Pancreas (tissue), 10 donors: ENCODE measurements at places on chromosomes 5 and 9.

GRCh38 chr9:122346478-122347347 is 24.1 kb upstream of the PTGS1 start:
- peak; percentile 21 for DNase-seq

- DNase-seq, result peak; percentile 76
Measured at GRCh38 chr5:10310066-10310779, 2.5 kb upstream of the CMBL start.

- DNase-seq, result peak; percentile 23
Measured at GRCh38 chr5:61809651-61810050, 477.6 kb downstream of the ZSWIM6 start.

DNA sequence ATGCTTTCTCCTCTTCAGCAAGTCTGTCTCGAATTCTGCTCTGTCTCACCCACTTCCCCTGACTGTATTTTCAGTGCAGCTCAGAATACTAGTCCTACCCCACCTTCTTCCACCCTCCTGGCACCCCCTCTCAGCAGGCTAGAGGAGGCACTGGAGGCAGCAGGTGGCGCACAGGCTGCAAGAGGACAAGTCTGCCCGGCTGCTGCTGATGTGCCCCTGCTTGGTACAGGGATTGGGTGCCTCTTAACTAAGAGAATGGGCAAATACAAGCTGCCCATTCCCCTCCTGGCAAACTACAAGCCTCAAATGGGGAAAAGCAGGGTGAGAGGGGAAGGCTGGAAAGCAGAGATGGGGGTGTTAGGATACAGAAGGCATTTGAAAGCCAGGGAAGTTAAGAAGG is 5.1 kb downstream of the TLN1 start:
- DNase-seq, result no peak

DNA sequence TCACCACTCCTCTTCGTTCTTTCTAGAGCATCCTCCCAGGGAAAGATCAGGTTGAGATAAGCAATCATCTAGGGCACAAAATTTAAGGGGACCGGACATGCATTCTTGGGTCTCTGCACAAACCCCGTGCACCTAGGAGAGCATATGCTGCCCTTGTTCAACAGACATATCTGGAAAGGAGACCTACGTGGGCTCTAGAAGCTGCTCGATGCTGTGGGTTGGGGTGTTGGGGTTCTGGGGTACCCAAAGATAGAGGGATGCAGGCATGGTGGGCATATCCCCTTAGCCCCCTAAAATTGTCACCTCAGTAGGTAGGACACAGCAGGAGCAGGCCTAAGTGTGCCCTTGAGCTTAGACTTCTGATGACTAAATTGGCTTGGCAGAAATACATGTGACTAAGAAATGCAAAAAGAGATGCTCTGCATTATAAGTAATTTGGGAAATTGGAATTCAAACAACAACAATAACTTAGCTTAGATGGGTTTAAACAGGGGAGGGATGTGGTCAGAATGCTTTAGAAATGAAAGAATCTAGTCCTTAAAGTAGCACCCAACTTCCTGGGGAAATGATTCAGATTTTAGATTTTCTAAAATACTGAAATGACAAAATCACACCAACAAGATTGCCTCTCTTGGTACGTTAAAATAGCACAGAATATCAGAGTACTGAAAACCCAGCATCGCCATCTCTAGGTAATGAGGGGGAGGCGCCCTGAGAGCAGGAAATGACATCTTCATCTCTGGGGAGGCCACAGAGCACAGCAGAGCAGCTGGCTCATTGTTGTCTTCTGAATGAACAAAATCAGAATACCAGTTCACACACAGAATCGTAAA is 172.3 kb downstream of the GNA14 start:
- no peak for DNase-seq

- DNase-seq, result no peak
Measured at GRCh38 chr9:70504834-70505233, 90.4 kb upstream of the KLF9 start.

DNA sequence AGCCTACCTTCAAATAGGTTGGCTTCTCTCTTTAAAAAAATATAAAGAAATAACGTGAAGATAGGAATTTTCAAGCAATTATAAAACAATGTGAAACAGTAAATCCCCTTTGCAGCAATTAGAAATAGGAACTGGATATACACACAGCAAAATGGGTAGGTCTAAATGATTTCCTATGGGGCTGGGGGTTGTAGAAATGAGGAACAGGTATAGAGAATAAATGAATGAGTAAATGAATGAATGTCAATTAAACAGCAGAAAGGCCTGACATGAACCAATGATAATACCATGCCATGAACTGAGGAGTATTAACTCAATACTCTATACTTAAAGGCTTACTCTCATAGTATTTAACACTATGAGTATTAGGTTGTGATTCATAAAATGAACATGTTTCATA is 21.6 kb downstream of the SSBP2 start:
- no peak for DNase-seq

DNA sequence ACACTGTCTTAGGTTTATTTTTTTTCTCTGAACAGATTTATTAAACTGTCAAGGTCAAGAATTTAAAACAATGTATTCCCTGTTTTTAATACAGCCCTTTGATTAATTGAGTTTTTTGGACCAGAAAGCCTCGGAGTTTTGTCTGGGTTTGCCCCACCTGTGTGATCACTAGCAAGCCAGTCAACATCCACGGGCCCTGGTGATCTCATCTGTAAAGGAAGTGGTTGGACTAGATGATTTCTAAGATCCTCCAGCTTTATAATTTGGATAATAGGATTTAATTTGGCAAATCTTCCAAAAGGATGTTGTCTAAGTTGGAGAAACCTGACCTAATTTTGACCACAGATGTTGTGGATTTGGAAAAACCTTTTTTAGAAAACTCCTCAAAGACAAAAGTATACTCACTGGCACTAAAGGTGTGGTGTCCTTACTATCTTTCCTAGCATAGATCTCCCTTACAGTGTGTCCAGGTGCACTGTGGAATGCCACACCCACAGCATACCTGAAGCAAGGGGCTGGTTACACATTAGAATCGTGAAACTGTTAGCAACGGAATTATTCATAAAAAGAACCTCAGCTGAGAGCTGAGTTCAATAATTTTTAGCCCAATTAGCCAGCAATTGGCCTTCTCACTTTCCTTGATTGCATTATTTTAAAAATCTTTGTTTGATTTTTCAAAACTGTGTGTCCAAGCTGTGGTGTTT is 195.6 kb upstream of the ELL2 start:
- DNase-seq, result no peak

GRCh38 chr5:132680780-132681475 is 7.1 kb downstream of the IL4 start:
- DNase-seq, result no peak

DNA sequence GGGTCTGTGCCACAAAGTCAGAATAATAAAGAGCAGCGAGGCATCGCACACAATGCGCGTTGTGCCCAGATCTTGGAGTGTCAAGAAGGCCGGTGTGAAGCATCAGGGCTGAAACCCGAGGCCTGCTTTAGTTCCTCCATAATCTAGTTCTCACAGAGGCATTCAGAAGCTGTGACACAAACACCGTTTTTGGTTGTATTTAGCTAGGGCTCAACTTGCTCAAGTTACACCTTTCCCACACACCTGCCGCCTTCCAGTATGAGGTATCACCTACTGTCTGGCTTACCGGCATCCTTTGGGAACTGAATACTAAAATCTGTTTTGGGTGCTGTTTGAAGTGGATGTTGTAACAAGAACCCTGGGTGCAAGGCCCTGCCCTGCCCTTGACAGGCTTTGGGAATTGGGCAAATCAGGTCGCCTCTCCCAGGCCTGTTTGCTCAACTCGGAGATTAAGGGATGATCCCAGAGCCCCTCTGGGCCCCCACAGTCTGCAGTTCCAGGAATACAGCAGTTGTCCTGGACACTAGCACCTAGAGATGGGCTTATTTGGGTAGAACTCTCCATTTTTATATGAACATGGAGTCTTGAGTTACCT is 27.0 kb downstream of the SLC25A25 start:
- DNase-seq, result peak; percentile 28

DNA sequence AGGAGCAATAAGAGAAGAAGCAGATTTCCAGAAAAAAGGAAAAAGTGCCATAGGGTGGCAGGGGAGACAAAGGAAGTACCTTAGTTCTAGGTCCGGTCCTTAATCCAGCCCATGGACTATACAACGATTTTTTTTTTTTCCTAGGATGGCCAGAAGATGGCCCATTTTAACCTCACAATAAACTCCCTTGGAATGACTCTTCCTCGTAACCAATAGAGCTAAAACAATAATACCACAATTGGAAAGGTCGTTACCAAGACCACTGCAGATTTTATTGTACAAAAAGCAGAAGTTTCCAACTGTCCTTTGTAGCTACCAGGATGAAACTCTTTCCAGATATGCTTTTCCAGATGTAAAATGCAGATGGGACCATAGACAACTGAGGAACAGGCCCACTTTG is 34.4 kb upstream of the SSBP2 start:
- DNase-seq, result no peak

DNA sequence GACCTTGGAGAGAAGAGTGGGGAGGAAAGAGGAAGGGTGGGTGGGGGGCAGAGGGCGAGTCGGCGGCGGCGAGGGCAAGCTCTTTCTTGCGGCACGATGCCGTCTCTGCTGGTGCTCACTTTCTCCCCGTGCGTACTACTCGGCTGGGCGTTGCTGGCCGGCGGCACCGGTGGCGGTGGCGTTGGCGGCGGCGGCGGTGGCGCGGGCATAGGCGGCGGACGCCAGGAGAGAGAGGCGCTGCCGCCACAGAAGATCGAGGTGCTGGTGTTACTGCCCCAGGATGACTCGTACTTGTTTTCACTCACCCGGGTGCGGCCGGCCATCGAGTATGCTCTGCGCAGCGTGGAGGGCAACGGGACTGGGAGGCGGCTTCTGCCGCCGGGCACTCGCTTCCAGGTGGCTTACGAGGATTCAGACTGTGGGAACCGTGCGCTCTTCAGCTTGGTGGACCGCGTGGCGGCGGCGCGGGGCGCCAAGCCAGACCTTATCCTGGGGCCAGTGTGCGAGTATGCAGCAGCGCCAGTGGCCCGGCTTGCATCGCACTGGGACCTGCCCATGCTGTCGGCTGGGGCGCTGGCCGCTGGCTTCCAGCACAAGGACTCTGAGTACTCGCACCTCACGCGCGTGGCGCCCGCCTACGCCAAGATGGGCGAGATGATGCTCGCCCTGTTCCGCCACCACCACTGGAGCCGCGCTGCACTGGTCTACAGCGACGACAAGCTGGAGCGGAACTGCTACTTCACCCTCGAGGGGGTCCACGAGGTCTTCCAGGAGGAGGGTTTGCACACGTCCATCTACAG is 760 bp downstream of the NPR3 start:
- DNase-seq, result no peak

- DNase-seq, result no peak
Measured at GRCh38 chr5:143501310-143502044, 98.0 kb upstream of the NR3C1 start.

DNA sequence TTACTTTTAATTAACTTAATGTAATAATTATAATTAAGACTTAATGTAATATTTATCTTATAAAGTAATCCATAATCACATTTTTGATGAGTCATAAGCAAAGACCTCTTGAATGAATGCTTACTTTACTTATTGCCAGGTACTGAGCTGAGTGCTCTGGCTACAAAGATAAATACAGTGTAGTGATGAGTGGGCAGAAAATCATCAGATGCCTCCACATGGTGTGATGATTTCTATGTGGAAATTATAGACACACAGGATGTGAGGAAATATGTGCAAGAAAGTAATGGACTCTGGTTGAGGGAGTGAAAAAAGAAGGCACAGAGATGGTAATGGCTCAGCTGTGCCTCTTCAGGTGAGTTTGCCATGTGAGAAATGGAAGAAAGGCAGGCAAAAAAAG is 422.6 kb upstream of the CD180 start:
- DNase-seq, result no peak

- no peak for DNase-seq
Measured at GRCh38 chr9:76877961-76878360, 28.0 kb downstream of the PRUNE2 start.

- DNase-seq, result no peak
Measured at GRCh38 chr9:98550206-98550820, 158.4 kb downstream of the GABBR2 start.

DNA sequence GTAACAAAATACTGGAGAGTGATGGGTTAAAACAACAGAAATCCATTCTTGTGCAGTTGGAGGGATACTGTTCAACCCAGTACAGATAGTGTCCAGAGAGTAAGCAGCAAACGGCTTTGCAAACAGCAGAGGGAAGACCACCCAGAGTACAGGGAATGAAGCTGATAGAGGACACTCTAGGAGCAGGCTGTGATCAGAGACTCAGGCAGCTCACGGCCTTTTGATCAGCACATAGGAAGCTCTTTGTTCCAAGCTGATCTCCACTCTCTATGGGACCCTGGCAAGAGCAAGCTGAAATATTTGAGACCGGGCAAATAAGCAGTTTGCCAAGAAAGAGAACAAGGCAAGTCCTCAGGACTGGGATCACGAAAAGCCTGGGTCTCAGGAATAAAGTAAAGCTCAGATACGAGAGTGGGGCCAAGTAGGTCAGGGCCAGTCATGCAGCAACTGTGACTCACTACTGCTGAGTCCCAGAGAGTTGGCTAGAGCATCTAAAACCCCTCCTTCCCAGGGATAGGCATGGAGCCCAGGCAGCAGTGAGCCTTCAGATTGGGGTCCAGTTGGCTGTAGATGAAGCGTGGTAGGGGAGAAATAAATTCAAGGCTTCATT is 52.4 kb downstream of the MELK start:
- peak; percentile 65 for DNase-seq

DNA sequence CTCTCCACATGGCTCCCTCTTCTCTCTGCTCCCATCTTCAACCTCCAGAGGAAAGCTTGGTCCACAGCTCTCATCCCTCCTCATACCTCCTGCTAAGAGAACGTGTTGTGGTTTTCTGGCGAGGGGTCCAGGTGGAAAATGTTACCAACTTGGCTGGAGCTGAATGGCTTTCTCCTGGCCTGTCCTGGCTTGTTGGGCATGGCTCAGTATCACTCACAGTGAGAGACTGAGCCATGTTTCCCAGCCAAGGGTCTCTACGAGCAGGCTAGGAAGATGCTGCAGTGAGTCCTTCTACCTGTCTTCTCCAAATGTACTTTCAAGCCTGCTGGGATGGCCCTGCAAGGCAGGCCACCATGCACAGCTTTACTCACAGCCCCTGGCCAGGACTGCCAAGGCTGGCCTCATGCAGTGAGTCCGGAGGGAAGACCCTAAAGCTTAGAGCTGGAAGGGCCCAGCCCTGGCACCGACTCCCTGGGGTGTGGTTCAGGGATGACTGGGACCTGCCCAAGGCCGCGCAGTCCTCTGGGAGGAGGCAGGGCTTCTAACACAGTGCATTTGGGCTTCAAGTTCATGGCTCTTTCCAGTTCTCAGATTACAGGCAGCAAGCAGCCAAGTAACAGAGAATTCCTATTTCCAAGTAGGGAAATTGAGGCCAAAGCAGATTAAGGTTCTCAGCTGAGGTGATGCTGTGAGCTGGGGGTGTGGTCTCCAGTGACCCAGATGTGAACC is 59.5 kb downstream of the COL27A1 start:
- no peak for DNase-seq
